ENCODE measurements at places on chromosomes 2 and 18.

- DNase-seq = peak; percentile 48
Measured at GRCh38 chr2:231672617-231673347, 35.5 kb upstream of the PTMA start.

GRCh38 chr2:169091256-169091655 is 21.9 kb downstream of the DHRS9 start:
- no peak for DNase-seq

GRCh38 chr2:238291550-238292281 is 3.3 kb upstream of the PER2 start:
- no peak for DNase-seq

- no peak for DNase-seq
Measured at GRCh38 chr2:162022290-162022945, 51.6 kb downstream of the DPP4 start.

DNA sequence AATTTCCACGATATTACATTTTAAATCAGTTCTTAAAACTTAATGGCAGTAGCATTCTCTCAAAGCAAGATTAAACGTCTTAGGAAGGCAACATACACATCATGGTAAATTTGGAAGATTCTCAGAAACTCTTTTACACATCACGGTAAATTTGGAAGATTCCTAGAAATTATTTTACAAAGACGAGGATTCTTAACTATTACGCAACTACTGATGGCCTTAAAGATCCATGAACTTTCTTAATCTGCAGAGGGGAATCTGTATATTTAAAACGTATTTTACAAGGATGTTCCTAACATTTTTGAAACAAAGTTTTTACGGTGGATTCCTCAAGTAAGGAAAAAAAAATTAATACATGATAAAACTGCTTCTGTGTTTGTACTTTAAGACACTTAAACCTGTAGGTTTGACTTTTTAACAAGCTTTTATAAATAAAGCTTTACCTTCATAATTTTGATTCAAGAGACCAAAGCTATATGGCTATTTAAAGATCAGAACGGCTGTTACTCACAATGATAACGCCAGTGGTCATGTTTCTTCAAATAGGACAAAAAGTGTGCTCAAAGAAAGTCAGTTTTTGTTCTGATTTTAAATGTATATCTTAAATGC is 1.7 kb downstream of the ATF2 start:
- DNase-seq = no peak

DNA sequence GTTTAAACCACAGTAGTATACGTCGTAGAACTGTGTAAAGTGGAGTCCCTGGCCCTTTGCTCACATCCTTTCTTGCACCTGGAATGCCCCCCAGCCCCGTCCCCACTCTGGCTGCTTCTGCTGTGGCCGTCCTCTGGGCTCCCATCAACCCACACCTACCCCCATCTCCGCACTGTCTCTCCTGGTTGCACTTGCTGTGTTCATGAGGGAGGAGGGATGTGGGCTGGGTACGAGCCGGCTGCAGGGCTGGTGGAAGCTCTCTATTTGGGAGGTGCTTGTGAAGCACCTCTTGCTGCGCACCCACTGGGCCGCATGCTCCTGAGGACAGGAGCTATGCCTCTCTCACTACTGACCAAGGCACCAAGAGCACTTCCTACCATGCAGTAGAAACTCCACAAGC is 5.1 kb downstream of the OR6B3 start:
- DNase-seq = no peak

GRCh38 chr18:64974391-64975125 is 776.3 kb upstream of the CDH7 start:
- DNase-seq = no peak

GRCh38 chr18:38883111-38883510 is 1317.5 kb upstream of the CELF4 start:
- DNase-seq = no peak

GRCh38 chr2:763766-764525 is 86.7 kb upstream of the TMEM18 start:
- DNase-seq = no peak

DNA sequence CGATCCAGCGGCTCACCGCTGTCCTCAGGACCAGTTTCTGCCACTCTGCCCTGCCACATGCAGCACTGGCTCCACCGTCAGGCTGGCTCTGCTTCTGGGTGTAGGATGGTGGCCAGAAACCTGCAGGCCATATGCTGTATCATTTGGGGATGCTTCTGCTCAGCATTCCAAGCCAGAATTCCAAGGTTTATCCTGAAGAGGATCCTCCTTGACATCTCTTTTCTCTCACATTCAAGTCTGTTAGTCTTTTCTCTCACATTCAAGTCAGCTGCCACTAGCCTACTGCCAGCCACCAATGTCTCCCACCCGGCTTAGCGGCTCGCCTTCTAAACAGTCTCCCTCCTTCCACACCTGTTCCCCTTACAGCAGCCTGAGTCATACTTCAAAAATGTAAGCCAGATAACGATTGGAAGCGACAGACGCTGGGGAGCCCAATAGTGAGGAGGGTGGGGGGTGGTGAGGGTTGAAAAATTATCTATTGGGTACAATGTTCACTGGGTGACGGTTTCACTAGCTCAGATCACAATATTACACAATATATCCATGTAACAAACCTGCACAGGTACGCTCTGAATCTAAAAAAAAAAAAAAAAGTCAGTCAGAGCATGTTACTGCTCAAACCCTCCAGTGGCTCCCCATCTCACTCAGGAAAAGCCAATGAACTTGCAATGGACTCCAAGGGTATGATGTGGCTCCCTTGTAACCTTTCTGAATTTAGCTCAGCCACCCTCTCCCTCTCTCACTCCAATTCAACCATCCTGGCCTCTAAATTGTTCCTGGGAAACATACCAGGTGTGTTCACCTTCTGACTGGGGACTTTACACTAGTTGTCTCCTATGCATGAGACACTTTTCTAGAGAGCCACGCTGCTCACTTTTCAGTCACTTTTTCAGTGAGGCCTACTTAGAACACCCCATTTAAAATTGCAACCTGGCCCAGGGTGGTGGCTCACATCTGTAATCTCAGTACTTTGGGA is 38.8 kb upstream of the SP3 start:
- DNase-seq = no peak

- DNase-seq = no peak
Measured at GRCh38 chr2:118176601-118177000, 88.3 kb downstream of the INSIG2 start.

GRCh38 chr2:127485694-127486071 is 40.6 kb downstream of the IWS1 start:
- no peak for DNase-seq

DNA sequence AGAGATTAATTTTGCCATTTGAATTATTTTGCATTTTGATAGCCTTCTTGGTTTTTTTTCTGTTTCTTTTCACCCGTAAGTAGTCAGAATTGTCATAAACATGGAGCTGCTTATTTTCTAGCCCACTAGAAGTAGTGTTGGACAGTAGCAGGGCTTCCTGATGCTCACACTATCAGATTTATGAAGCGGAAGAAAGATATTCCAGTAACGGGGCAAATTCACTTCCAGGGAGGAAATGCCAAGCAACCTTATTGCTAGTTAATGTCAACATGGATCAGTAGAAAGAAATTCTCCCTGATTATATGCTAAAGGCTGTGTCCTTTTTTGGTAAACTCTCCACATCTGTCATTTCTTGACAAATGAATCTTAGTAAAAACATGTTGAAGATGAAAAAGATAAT is 19.2 kb upstream of the ADAM23 start:
- DNase-seq = no peak

- no peak for DNase-seq
Measured at GRCh38 chr2:201413143-201413542, 38.1 kb downstream of the TRAK2 start.

GRCh38 chr2:12929758-12930157 is 213.0 kb downstream of the TRIB2 start:
- DNase-seq = no peak

- DNase-seq = no peak
Measured at GRCh38 chr18:23968638-23969604, 45.6 kb upstream of the TTC39C start.

DNA sequence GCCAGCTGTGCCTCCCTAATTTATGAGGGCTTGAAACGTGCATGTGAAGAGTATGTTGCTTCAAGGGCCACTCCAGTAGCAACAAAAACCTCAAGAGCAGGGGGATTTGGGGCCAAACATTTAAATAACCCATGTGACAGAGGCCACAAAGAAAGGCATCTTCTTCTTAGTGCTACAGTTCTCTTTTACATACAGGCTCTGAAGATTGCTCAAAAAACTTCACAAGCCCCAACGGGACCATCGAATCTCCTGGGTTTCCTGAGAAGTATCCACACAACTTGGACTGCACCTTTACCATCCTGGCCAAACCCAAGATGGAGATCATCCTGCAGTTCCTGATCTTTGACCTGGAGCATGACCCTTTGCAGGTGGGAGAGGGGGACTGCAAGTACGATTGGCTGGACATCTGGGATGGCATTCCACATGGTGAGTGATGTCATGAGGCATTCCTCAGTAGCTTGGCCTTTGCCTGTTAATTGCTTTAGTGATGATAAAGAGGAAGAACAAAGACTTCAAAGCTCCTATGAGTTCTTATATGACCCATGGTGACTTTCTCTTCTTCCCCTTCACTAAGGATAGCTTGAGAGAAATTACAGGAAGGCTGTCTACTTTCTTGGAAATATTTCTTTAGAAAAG is 40.1 kb downstream of the NRP2 start:
- no peak for DNase-seq

DNA sequence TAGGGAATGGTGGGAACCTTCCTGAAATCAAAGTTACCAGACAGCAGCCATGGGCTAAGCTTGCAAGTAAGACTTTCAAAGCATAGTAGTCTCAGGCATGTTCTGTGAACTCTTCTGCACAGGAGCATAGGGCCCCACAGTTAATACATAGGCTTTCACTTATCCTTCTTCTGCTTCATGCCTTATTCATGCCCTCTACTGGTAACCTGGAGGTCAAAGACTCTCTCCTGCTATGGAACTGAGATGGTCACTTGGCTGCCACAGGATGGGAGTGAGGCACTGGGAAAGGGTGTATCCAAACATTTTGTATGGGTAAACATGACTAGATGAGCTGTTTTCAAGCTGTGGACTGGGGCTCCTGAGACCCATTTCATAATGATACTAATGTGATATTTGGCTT is 49.1 kb upstream of the ZNF638 start:
- DNase-seq = no peak

DNA sequence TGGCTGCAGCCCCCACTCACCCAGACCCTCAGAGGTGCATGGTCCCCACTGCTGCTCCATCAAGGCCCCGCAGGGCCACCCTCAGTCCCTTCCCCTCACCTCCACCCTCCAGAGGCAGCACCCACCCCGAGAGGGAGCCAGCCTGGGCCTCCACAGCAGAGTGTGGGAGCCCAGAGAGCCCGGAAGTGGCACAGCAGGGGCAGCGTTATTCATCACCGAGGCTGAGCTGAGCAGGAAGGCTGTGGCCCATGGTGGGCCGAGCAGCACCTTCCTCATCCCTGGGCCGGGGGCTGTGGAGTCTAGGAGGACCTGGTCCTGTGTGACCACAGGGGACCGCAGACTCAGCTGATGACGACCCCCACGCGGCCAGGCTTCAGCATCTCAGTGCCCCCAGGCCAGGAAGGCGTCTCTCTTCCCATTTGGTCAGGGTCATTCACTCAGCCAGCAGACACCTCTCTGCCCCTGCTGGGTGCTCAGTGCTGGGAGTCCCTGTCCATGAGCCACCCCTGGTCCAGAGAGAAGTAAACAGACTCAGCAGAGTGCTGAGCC is 258.1 kb downstream of the ATAD2B start:
- DNase-seq = no peak

- no peak for DNase-seq
Measured at GRCh38 chr2:234724850-234725249, 227.0 kb upstream of the SH3BP4 start.

DNA sequence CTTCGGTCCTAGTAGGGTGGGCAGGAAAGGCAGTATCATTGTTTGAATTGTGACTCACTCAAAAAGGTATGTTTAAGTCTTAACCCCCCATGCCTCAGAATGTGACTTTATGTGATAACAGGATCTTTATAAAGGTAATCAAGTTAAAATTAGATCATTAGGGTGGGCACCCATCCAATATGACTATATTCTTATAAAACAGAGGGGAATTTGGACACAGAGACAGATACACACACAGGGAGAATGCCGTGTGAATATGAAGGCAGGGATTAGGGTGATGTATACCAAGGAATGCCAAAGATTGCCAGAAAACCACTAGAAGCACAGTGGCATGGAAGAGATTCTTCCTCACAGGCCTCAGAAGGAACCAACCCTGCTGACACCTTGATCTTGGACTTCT is 281.8 kb downstream of the CLIP4 start:
- no peak for DNase-seq

DNA sequence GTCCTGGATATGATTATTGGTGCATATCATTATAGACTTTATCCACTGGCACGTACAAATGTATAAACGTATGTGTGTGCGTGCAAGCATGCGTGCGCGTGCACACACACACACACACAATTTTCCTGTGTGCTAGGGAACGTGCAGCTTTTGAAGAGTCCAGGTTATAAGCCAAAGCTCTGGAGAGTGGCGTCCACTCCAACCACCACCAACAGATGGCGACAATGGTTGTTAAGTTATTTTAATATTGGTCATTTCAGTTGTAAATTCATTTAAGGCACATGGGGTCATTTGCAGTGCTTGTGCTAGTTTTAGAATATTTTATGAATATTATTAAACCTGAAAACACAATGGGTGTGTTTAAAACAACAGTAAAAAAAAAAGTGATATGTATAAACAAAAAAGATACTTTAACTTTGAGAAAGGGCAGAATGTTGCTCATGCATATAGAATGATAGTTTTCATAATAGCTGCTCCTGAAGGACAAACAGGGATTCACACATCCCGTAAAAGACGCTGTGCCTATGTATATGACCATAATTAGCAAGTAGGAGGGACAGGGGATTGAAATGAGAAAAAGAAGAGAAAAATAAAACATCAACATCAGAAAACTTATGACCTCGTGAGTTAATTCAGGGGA is 124.2 kb upstream of the ITGB6 start:
- DNase-seq = peak; percentile 66

DNA sequence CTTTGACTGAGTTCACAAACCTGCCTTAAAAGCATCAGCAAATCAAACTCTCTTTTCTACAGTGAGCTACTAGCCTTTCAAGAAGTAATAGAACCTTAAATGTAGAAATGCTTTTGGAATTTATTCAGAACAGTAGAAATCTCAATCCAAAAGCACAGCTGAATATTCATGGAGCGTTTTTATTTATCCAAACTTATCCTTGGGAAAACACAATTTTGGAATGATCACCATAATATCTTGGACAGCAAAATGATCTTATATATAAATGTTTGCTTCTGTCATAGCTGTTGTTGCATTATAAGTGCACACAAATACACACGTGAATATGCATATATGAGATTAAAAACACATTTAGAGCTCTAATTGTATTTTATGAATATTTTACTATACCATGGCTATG is 747.3 kb upstream of the PIK3C3 start:
- DNase-seq = no peak

GRCh38 chr18:49021076-49021432 is 70.3 kb upstream of the SMAD7 start:
- DNase-seq = no peak

- no peak for DNase-seq
Measured at GRCh38 chr2:78676921-78677696, 348.4 kb upstream of the REG3G start.

GRCh38 chr2:25098056-25098455 is 56.2 kb downstream of the EFR3B start:
- DNase-seq = no peak
